Stimulated activated CD4-positive, alpha-beta T cell treated with anti-CD3 and anti-CD28 coated beads, Interleukin-2, amount 100 ng/mL, for 24 hours (primary cell): ENCODE measurements at places on chromosomes 1 and 21.

DNA sequence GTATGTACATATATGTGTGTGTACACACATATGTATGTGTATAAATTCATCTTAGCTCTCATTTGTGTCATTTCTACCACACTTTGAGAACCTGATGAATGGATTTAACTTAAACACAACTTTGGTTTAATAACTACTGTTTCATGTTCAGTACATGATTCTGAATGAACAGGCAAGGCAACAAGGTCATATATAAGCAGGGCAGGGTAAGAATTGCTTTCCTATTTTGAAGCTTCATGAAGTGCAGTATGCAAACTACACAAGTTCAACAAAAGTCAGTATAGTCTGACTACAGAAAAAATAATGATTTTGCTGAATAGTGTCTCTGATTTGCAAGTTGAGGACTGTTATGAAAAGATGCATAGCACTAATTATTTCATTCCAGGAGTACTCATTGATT, 127.6 kb downstream of the KCNK2 start:
- no peak for DNase-seq

DNA sequence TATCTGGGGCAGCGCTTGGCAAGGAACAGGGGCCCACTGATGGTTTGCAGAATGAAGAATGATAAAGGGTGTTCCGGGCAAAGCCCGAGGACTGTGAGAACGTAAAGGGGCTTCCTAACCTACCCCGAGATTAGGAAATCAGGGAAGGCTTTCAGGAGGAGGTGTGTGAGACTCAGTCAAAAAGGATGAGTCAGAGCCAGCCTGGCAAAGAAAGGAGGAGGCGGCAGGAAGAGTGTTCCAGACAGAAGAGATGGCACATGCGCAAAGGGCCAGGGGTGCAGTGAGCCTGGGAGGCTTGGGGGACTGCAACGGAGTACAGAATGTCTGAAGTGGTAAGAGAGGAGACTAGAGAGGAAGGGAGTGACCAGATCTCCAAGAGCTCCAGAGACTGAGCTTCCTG, 70.3 kb downstream of the RAP1GAP start:
- DNase-seq: no peak

GRCh38 chr1:53377438-53377841, 49.6 kb upstream of the LRP8 start:
- DNase-seq: no peak

DNA sequence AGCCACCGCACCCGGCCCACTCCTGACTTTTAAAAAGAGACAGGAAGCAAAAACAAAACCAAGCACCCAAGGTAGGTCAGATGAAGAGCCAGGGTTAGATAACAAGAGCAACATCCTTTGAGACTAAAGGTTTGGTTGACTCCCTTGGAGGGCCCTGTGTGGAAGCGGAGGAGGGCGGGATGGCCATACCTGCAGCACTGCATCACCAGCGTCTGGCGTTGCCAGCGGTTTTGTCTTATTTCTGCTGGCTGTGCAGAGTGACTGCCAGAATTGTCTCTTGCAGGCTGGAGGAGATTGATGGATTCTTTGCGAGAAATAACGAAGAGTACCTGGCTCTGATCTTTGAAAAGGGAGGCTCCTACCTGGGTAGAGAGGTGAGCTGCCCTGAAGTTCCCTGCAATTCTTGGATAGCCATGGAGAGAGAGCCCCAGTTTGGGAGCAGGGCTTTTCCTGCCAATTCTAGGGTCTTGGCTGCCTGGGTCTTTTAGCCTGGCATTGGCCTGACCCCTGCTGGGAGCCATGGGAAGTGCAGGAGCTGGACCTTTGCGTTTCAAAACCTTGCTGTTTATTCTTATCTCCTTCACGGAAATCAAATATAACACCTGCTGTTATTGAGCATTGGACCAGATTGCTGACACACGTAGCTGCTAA, 24.0 kb downstream of the QSOX1 start:
- DNase-seq: peak; percentile 74

- DNase-seq: no peak
Measured at GRCh38 chr21:31900121-31900895, 27.5 kb downstream of the HUNK start.

GRCh38 chr1:107794571-107794970, 170.4 kb downstream of the VAV3 start:
- DNase-seq: no peak

DNA sequence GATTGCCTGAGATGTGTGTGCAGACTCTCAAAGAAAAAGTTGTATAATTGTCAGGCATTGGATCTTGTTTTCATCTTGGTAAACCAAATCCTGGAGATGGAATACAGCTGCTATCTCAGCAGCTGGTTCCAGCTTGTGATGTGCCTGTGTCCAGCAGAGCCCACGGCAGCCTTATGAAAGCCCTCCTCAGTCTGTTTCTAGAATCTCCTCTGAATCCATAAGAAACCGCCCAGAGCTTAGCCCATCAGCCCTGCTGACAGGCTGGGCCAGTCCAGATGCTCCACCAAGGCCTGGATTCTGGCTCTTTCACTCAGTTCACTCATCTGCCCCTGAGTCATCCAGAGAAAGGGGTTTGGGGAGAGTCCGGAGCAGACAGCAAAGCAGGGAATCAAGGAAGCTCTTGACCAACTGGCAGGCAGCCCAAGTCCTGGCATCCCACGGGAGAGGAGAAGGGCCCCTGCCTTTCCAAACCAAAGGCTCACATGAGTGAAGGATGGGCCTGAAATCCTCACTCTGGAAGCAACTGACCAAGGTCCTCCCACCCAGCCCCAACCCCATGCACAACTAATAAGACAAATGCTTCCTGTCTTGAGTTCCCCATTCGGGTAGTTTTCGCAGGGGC, 45.7 kb downstream of the NAV1 start:
- no peak for DNase-seq

DNA sequence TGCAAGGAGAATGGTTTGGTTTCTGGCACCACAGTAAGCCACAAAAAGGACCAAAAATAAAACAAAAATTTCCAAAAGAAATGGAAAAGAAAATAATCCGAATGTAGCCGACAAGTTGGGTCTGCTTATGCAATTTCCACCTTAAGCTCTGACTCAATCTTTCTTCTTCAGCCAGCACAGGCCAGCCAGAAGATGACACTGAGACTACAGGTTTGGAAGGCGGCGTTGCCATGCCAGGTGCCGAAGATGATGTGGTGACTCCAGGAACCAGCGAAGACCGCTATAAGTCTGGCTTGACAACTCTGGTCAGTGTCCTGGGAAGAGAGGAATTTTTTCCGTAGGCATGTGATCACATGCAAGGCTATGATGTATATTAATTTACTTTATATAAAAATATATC, 23.4 kb downstream of the PDPN start:
- DNase-seq: no peak

DNA sequence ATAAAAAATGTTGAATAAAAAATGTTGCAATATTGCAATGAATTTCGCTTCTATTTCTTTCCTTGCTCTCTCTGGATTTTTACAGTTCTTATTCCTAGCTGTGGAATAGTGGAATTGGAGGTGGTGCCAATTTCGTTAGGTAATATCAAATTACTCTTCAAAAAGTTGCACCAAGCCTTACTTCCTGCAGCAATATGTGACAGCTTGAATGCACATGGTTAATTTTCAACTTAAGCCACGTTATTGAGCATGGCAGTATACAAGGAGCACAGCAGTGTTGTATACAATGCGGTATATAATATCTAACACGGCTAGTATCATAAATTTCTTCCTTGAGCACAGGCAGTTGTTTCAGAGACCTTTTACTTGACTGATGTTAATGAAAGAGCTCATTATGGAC, 152.5 kb downstream of the NOS1AP start:
- DNase-seq: no peak

GRCh38 chr21:42556960-42557359, 43.3 kb downstream of the SLC37A1 start:
- DNase-seq: no peak

GRCh38 chr1:223224465-223224864, 81.4 kb upstream of the TLR5 start:
- DNase-seq: no peak

DNA sequence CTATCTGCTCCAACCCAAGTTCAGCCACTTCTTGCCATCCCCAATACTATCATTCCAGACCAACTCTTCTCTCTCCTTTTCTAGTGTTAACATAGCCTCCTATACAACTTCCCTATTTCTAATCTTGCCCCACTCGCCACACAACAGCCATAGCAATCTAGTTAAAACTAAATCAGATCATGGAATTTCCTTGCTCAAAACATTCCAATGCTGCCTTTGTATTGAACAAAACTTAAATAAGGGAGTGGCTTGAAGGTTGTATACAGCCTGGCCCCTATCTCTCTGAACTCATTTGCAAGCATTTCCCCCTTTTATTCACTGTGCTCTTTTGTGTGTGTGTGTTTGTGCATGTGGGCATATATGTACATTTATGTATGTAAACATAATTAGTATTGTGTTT, 118.1 kb upstream of the SGIP1 start:
- DNase-seq: no peak

DNA sequence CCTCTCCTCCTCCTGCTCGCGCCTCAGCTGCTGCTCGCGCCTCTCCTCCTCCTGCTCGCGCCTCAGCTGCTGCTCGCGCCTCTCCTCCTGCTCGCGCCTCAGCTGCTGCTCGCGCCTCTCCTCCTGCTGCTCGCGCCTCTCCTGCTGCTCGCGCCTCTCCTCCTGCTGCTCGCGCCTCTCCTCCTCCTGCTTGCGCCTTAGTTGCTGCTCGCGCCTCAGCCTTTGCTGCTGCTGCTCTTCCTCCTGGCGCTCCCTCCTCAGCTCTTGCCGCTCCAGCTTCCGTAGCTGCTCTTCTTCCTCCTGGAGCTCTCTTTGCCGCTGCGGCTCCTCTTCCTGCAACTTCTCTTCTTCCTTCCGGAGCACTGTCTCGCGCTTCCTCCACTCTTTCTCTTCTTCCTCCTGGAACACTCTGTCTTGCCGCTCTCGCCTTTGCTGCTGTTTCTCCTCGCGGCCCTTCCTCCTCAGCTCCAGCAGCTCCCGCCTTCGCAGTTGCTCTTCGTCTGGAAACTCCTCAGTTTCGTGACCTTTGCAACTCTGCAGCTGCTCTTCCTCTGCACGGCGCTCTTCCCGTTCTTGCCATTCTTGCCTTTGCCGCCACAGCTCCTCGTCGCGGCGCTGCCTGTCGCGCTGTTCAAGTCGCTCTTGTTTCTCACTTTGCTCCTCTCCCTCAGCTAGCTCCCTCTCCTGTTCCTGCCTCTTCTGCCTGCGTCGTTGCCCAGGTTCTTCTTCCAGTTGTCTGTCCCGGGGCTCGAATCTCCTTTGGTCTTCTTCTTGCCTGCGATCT, 3.0 kb downstream of the TCHH start:
- DNase-seq: peak; percentile 21

- no peak for DNase-seq
Measured at GRCh38 chr1:106995970-106996369, 60.5 kb upstream of the PRMT6 start.

DNA sequence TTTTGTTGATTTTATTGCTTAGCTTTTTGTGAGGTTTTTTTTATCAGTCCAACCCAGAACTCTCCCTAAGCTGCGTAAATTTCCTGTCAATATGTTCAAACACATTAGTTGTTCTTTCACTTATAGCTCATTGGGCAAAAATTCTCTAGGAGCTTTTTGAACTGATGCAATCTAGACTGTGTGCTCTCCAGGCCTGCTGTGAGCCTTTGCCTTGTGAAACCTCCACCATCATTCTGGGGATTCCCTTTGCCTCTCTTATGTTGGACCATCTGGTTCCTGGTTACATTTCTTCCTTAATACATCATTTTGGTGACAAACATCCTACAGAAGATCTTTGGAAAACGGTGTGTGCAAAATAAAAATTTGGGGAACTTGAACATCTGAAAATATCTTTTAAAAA, 247.2 kb downstream of the LRRC7 start:
- no peak for DNase-seq

DNA sequence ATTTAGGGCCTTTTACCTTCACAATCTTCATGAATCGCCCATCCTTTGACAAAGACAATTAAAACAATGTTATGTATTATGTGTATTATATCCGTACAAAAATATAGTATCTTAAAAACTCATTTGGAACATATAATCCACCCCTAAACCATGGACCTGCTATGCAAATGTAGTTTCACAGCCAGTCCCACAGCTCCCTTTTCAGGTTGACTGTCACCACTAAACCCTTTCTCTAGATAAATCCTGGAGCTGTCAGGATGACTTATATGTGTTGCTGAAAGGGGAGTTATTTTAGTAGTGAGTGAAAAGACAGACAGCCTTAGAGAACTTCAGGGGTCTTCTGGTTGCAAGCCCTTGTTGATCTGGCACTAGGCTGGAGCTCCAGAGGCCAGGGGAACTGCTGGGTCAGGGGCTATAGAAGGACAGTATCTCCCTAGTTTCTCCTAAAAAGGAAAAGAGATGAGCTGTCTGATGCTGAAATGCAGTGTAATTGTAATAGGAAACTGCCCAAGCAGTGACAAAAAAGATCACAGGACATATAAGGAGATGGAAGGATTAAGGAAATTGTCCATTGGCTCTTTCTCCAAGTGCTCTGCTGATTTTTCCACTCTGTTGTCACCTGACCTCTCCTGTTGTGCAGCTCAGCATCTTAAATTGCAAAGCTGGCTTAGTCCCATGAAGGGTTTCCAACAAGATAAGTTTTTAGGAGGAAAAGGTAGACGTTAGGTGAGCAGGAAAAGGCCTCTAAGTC, 127.7 kb downstream of the S1PR1 start:
- no peak for DNase-seq

DNA sequence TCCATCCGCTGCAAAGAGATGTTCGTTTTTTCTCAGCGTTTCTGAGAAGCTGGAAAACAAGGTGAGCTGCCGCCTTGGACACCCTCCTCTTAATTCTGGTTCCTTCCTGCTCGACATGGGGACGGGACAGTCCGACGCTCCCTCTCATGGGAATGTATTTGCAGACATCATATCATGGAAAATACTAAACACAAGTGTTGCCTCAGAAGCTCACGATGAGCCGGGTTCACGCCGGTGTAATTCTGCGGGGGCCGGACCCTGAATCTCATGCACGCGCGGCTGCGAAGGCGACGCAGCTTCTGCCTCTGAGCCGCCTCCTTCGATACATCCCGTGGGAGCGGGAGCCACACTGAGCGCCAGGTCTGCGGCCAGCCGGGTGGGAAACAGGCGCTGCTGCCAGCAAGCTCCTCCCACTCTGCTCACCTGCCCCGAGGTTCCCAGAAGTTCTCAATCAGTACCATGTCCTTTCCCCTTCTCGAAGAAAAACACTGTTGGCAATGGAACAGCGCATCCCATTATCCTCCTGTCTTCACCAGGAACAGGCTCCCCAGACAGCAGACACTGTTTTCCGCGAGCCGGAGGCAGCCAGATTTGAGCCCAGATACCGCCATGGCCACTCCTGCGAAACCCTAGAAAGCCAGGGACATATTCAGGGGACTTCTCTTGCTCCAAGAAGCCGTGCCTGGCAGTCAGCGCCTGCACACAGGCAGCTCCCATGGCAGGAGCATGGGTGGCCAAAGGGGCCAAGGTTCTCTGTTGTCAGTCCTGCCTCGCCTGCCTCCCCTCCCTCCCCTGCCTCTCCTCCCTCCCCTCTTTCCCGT, 98.0 kb downstream of the WDR4 start:
- DNase-seq: no peak

GRCh38 chr1:100322436-100323211, 29.7 kb upstream of the CDC14A start:
- DNase-seq: no peak

DNA sequence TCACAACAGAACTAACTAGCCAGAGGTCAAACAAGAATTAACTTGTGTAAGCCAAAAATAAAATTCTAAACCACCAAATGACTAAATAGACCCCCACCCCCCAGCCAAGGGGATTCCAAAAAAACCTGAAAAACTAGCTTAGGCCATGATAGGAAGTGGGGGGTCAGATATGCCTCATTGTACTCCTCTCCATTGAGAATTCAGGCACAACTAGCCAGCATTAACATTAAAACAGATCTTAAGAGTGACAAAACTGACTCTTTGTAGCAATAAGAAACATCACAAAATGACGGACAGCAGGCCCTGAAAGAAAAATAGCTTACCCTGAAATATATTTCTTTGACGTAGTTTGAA, 103.0 kb upstream of the ETV3 start:
- DNase-seq: no peak
